ENCODE measurements at places on chromosomes 11 and 22.

GRCh38 chr11:12864316-12865156 lies 144.6 kb upstream of the RASSF10 start:
- no peak for DNase-seq

- DNase-seq, result no peak
These were observed 22.5 kb upstream of the KRTAP5-7 start for GRCh38 chr11:71504531-71504930.

- DNase-seq, result no peak
These were observed 944 bp downstream of the C11orf86 start for GRCh38 chr11:66976028-66976467.

DNA sequence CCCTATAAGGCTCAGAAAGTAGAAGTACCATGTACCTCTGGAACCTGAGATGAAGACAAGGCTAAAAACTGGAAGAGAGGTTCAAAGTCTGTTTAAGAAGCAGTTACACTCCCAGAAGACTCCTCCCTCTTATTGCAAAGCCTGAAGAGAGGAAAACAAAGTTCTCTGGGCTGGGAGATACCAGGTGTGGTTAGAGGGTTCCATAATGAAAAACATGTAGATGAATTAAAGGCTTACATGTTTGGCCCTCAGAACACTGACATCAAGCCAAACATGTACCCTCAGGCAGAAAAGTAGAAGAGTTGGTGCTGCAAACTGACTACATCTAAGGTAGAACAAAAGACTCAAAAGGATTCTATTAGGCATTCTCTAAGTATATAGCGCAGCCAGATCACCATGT lies 205.3 kb downstream of the TTC28 start:
- no peak for DNase-seq

- no peak for DNase-seq
These were observed 27.7 kb downstream of the CD44 start for GRCh38 chr11:35166369-35167360.

DNA sequence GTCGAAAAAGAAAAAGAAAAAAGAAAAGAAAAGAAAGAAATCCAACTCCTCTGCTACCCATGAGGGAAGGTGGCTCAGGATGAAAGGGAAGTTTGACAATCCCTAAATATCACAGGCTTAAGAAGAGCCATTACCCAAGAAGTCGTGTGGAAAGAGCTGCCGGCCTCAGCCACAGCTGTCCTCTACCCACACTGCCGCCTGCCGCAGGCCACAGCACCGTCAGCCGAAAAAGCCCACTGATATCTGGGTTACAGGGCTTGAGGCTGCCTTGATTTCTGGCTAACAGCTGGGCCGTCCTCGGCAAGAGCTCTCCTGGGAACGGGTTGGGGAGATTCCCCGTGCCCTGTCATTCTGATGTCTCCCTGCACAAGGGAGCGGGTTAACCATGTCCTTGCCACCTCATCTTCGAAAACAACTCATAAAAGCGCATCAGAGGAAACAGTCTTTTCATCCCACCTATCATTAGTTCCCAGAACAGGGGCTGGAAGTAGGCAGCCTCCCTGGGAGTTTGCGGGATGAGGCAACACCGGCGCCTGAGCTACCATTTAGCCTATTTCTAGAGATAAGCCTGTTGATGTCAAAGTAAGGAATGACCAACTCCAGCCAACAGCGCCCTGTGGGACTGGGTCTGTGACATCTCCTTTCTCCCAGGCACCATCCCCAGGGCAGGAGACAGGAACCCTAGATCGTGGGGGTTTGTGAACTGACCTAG lies 21.8 kb upstream of the SNX32 start:
- peak; percentile 76 for DNase-seq

DNA sequence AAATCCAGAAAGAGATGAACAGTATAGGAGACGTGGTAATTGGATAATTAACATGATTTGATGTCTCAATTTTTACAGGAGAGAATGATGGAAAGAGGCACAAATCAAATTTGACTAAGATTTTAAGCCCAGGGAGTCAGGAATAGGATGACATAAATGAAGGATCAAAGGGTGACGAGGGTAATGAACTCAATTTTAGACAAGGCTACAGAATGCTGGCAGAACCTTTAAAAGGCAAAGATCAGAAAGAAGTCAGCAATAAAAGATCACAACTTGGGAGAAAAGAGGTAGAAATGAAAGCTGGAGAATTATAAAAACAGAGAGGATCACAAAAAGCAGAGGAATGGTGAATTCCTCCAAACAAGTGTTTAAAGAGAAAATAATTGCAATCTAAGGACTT lies 13.0 kb upstream of the OR8A1 start:
- DNase-seq, result no peak

DNA sequence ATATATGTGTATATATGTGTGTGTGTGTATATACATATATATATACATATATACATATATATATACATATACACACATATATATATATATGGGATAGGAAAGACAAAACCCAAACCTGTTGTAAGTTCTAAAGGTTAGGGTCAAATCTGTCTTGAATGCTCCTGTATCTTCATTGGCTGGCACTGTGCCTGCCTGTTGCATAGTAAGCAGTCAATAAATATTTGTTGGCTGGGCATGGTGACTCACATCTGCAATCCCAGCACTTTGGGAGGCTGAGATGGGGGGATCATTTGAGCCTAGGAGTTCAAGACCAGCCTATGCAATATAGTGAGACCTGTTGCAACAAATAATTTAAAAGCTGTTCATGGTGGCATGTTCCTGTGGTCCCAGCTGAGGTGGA lies 205.4 kb downstream of the DBX1 start:
- DNase-seq, result no peak

DNA sequence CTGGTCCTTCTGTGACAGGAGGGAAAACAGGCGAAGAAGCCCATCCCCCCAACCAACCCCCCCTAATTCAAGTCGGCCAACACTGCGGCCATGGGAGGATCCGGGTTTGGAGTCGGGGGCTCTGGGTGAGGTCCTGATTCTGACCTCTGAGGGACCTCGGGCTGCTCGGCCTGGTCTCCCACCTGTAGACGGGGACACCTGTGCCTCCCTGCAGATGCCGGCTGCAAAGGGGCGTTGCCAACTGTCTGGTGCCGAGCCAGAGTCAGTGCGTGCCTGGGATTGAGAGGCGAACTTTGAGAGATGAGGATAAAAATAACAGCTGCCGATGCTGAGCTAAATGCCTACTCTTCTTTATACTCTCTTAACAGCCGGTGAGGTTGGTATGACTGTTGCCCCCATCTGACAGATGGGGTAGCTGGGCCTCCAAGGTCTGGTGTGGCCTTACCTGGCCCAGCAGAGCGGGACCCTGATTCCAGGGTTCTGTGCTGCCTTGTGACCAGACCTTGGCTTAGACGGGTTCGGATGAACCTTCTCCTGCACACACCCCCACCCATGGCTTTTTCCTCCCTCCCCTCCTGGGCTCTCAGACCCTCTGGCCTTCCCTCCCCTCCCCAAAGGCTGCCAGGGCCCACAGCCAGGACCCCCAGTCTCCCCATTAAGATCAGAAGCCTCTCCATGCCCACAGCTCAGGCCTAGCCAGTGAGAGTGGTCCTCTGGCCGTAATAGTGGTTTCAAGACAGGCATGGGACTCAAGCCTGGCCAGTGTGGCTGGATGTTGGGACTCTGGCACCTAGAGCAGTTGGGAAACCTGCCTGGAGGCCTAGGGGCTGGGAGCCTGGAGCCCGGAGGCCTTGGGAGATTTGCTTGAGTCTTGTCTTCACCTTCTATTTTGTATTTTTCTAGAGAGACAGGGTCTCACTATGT lies 41.7 kb downstream of the KCNJ4 start:
- DNase-seq, result peak; percentile 46

- DNase-seq, result no peak
These were observed 140.0 kb downstream of the ADAMTS15 start for GRCh38 chr11:130588471-130588870.

DNA sequence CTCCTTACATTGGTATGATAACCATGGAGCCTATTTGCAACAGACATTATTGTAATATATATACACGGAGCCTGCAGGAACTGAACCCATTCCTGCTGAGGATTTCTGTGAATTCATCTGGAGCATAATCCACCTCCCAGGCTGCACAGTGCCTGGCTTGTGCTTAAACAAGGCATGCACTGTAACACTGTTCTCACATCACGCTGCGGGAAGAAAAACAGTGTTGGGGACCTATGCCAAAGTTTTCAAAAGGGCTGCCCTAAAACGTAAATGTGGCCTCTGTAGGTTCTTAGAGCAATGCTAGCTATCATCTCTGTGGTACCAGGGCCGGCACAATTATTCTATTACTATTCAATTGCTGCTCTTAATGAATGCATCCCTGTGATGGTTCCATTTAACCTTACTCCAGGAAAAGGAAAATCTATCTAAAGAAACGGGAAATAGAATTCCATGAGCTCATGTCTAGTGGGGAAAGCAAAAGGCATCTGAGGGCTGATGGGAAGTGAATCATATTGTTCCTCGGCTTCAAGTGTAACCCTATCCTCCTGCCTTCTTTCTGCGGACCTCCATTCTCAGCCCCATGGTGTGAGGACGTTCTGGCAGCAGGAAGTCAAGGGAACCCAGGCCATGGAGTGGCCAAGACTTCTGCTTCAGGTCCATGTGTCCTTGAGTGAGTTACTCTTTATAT lies 525.5 kb downstream of the SOX6 start:
- DNase-seq, result no peak

DNA sequence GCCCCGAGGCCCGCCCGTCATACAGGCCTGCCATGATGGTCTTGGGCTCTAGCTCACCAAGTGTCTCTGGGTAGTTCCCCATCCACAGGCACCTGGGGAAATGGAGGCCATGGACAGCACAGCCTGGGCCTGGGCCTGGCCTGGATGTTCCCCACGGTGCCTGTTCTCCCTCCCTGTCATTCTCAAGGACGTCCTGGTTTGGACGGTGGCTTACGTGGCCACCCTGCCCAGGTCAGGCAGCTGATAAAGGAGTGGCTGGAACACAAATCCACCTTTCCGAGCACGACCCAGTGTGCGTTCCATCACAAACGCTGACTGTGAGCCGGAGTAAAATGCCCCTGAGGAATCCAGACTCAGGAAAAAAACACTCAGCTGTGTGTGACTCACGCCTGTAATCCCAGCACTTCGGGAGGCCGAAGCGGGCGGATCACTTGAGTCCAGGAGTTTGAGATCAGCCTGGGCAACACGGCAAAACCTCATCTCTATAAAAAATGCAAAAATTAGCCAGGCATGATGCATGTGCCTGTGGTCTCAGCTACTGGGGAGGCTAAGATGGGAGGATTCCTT lies 41.2 kb upstream of the TESMIN start:
- DNase-seq, result no peak

- no peak for DNase-seq
These were observed 52.3 kb downstream of the ZNRF3 start for GRCh38 chr22:28935713-28936112.

DNA sequence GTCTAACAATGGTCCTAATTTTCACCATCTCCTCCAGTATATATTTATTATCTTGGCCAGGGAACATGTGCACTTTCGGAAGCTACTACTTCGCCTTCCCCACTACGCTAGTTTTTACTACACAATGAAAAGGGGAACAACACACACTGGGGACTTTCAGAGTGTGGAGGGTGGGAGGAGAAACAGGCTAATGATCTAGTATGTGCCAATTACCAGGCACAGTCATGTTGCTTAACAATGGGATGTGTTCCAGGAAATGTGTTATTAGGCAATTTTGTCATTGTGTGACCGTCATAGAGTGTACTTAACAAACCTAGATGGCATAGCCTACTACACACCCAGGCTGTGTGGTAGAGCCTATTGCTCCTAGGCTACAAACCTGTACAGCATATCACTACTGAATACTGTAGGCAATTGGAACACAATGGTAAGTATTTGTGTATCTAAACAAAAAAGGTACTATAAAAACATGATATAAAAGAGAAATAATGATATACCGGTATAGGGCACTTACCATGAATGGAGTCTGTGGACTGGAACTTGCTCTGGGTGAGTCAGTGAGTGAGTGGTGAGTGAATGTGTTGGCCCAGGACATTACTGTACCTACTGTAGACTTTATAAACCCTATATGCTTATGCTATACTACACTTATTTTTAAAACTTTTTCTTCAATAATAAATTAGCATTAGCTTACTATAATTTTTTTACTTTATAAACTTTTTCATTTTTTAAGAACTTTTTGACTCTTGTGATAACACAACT lies 20.1 kb upstream of the CUL5 start:
- no peak for DNase-seq

GRCh38 chr22:47486569-47487312 lies 724.3 kb downstream of the TBC1D22A start:
- DNase-seq, result peak; percentile 52

DNA sequence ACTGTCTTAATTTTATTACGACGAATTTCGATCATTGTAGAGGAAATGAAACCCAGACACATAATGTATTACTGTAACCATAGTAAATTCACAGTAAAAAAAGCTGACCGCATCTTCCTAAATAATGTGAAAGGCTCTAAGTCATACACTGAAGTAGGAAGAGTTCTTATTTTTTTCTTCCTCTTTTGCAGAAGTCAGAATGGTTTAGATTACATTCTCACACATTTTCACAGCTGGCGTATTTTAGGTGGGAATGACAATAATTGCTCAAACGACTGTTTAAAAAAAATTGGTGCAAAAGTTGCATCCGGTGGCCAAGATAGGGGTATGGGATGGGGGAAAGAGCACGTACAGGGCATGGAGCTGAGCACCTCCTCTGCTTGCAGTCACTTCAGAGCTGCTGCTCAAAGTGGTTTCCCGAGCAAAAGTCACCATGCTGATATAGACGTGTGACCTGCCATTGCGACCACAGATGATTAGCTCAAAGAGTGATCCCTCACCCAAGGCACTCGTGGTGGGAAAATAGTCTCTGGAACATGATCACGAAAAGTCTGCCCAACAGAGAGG lies 35.3 kb downstream of the MMP13 start:
- no peak for DNase-seq

DNA sequence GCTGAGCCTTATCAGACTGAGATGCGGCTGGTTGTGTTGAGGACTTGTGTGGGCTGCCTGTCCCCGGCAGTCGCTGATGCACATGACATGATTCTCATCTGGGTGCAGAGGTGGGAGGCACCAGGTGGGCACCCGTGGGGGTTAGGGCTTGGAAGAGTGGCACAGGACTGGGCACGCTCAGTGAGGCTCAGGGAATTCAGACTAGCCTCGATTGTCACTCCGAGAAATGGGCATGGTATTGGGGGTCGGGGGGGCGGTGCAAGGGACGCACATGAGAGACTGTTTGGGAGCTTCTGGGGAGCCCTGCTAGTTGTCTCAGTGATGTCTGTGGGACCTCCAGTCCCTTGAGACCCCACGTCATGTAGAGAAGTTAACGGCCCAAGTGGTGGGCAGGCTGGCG lies 25.5 kb downstream of the CSF2RB start:
- no peak for DNase-seq

GRCh38 chr22:43001271-43002201 lies 13.4 kb downstream of the PACSIN2 start:
- peak; percentile 67 for DNase-seq

DNA sequence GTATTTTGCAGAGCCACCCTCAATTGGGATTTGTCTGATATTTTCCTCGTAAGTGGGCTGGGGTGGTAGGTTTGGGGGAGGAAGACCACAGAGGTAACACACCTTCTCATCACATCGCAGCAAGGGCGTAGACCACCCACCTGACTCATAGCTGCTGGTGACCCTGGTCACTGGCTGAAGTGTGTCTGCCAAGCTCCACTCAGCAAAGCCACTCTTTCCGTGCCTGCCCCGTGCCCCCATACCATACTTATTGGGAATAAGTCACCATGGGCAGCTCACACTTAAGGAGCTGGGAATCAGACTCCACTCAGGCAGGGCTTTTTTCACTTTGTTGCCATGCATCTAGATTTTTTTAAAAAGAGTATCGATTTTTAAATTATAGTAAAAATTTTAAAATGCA lies 111.6 kb downstream of the PHF21B start:
- no peak for DNase-seq

GRCh38 chr11:118846181-118846935 lies 37.3 kb upstream of the CXCR5 start:
- DNase-seq, result no peak
